SK-N-MC (cell line): ENCODE measurements at places on chromosomes 11 and 22.

DNA sequence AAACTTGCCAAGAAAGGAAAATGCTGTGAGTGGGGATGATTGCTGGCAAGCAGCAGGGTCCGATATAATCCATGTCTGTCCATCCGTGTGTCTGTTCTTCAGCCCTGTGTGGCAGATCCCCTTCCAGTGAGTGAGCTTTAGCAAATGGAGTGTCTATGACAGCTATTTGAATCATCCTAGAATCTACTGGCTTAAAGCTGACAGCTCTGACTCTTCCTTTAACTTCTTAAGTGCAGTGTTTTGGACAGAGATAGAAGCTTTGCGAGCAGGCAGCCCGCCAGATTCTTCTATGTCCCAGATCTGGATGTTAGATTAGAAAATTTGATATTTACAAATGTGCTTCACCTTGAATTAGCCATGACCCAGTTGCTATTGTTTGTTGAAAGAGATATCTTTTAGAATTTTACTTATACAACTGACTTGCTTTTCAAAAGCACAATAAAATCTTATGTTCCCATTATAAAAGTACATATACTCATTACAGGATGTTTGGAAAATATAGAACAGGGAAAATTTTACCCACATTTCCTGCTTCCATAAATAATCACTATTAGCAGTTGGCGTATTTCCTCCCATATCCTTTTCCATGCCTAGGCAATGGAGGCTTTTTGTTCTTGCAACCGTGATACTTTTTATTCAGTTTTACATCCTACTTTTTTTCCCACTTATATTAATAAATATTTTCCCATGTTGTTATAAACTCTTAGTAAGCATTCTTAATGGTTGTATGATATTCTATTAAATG is 124.5 kb downstream of the COMMD9 start:
- no peak for DNase-seq

GRCh38 chr11:22539821-22540256 is 85.8 kb downstream of the FANCF start:
- no peak for DNase-seq

DNA sequence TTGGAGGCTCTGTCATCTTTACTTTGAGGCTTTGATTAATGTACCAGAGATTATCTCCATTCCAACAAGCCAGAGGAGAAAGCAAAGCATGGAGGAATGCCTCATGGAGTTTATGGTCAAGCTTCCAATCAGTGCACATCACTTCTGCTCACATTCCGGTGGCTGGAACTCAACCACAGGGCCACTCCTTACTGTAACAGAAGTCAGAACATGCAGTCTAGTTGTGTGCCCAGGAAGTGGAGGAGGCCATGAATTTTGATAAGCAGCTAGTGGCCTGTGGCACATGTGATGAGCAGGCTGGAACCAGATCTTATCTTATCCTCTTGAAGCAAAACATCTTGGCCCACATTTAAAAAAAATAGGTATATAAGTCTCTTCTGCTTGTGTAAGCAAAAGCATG is 258.9 kb upstream of the ARHGAP20 start:
- no peak for DNase-seq

DNA sequence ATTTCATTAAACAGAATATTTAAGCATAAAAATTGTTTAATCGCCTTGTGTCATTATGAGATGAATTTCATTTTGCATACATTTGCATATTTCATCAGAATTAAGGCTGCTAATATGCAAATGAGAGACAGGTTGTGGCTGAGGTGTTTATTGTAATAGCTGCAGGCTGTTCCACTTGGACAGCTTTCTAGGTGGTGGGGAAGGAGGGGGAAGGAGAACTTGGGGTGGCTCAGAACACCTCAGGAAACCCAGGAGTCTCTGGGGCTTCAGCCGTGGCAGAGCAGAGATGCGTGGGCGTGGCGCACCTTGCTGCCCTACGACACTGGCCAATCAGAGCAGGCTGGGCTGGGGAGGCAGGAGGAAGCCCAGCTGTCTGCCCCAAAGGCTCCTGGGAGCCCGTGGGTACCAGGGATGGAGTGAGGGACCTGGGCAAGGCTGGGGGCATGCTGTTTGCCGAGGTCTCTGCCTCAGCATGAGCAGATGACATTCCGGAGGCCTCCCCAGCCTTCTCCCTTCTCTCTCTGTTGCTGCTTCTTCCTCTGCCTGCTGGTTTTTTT is 542.9 kb downstream of the MN1 start:
- DNase-seq, result no peak

- DNase-seq, result no peak
Measured at GRCh38 chr22:23754980-23755636, 883 bp upstream of the VPREB3 start.

- DNase-seq, result no peak
Measured at GRCh38 chr11:19769820-19770219, 57.2 kb downstream of the NAV2 start.
